BJ (cell line): ENCODE measurements at places on chromosomes 11 and 22. TPM values are rescaled to one million over a fixed set of nuclear protein-coding genes. Genes with fewer than 3 reads are reported as not detected.

KCNQ1OT1 gene
- polyA plus RNA-seq, result 0.16 and 0.18 TPM in 2 replicates

DNA sequence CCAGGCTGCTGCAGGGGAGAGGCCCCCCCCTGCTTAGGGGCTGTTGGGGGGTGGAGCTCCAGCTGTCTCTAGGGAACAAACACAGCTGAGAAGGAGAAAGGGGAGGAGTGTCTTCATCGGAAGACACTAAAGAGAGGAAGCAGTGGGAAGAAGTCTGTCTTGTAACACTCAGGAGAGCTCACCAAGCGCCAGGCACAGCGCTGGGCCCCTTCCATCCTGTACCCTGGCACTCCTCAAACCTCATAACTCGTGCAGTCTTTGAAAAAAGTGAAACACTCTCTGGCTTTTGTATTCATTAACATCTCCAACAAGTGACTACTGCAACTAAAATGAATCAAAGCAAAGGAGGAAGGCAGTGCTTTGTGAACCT is 67.4 kb upstream of the PRDM11 start:
- no peak for DNase-seq

- no peak for DNase-seq
These were observed 6.2 kb downstream of the FAM227A start for GRCh38 chr22:38649841-38650522.

GRCh38 chr11:91872243-91872642 is 352.4 kb upstream of the FAT3 start:
- no peak for DNase-seq

CDON gene
- polyA plus RNA-seq, result 1.5 TPM in 2 replicates

ART1 gene
- polyA plus RNA-seq, result not detected in 2 replicates

- DNase-seq, result no peak
These were observed 8.0 kb downstream of the IGHMBP2 start for GRCh38 chr11:68911731-68912130.

- no peak for DNase-seq
These were observed 122.2 kb upstream of the PDGFD start for GRCh38 chr11:104286129-104286528.

CALCB gene
- polyA plus RNA-seq, result not detected in 2 replicates

DNA sequence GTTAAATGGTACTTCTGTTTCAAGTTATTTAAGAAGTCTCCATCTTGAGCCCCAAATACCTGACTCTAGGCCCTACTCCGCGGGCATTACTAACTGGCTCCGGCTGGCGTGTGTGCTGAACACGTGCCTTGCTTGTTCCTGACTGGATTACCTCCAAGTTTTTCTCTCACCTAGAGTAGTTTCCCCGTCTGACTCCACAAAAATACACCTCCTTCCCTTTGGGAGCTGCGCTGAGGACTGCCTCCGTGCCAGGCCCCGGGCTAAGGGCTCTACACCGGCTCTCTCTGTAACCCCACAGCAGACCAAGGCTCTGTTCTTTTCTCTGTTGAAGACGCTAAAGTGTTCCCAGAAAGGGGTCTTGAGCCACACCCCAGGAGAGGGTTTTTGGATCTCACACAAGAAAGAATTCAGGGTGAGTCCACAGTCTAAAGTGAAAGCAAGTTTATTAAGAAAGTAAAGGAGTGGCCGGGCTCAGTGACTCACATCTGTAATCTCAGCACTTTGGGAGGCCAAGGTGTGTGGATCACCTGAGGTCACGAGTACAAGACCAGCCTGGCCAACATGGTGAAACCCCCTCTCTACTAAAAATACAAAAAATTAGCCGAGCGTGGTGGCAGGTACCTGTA is 61.8 kb downstream of the ANO1 start:
- DNase-seq, result no peak

C1QTNF5 gene
- 12.2 and 19.4 TPM in 2 replicates for polyA plus RNA-seq

CLMP gene
- 174 and 219 TPM in 2 replicates for polyA plus RNA-seq
